GM12891 (cell line): ENCODE measurements at places on chromosomes 4 and X.

GRCh38 chr4:175998782-175999181, 66.9 kb upstream of the WDR17 start:
- DNase-seq: no peak

DNA sequence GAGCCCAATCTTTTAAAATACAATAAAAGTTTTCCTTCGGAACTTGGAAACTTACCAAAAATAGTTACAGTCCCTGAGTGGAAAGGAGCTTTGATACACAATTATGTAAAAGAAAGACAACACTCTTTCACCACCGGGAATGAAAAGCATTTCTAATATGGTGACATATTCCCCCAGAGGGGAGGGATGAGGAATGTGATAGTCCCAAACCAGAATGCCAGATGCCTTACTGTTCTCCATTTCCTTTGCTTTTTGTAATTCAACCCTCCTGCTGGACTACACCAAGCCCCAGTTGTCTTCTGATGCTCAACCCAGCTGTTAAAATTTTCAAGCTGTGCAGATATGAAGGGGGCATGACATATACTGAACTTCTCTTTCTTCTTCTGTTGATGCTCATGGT, 4.1 kb downstream of the PRIMPOL start:
- no peak for DNase-seq

DNA sequence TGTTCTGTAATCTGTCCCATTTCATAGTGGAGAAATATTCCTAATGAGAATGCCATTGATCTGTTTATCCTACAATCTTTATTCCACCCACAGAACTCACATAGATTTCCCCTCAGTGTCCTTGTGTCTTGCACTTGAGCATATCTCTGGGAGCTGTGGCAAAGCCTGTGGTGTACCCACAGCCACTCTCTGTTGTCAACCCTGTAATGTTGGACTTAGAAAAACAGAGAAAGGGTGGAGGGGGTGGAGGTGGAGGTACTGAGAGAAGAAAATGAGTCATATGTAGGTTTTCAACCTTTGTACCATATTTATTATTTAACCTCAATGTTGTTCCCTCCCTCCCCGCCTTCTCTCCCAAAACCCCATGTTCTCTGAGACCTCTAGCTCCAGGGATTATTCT, 46.9 kb upstream of the TLL1 start:
- DNase-seq: no peak

- DNase-seq: no peak
These were observed 592.5 kb downstream of the PCDH18 start for GRCh38 chr4:136939781-136940180.

DNA sequence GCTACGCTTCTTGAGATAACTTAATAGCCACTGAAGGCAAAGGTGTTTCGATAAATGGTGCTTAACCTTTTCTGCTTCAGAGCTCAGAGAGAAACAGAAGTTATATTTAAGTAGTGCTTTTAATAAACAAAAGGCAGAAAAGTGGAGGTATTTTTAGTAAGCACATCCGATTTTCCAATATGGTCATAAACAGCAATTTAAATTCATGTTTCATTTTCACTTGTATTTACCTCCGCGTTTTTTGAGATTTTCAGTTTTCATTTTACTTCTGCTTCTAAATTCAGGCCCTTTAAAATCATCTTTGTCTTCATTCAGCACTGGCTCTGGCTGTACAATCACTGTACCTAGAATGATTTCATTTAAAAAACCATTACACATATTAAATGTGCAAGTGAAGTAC, 92.4 kb downstream of the ATRX start:
- DNase-seq: no peak
